Upper lobe of right lung (tissue), 1 donor: ENCODE measurements at places on chromosomes 7 and 10.
A peak's percentile ranks its signal among the peaks of the same experiment; 100 is the strongest.

DNA sequence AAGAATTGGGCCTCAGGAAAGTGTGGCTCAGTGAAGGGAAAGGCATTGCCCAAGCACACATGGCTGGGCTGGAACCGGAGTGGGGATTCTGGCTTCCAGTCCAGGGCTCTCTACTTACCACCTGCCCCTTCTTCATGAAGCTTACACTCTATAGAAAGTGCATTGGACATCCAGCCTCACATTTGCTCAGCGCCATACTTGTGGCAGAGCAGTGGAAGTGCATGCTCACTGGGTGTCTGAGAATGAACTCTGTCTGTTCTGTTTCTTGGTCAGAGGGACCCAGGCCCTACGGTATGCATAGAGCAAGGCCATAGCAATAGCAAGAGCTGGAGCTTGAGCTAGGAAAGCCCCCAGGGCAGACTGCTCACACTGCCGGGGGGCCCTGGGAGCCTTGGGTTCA is 1253.5 kb downstream of the TYW1 start:
- no peak for DNase-seq

- peak; percentile 39 for DNase-seq
Measured at GRCh38 chr10:499991-500390, 189.5 kb downstream of the DIP2C start.

GRCh38 chr10:30870896-30871295 is 160.8 kb downstream of the ZNF438 start:
- DNase-seq = no peak

DNA sequence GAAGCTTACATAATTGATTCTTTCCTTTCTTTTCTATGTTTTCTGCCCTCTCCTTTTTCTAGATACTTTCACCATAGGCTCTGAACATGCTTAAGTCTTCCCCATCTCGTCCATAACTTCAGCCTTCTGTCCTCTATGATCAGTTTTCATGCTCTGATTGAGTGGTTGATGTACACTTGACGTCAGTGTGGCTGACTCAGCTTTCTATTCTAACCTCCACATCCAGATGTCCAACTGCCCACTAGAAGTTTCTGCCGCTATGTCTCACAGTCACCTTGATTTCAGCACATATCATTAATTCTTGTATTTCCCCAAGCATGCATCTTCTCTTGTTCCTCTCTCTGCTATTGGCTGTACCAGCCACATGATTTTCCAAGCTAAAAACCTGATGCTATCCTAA is 15.0 kb downstream of the CDK14 start:
- no peak for DNase-seq

DNA sequence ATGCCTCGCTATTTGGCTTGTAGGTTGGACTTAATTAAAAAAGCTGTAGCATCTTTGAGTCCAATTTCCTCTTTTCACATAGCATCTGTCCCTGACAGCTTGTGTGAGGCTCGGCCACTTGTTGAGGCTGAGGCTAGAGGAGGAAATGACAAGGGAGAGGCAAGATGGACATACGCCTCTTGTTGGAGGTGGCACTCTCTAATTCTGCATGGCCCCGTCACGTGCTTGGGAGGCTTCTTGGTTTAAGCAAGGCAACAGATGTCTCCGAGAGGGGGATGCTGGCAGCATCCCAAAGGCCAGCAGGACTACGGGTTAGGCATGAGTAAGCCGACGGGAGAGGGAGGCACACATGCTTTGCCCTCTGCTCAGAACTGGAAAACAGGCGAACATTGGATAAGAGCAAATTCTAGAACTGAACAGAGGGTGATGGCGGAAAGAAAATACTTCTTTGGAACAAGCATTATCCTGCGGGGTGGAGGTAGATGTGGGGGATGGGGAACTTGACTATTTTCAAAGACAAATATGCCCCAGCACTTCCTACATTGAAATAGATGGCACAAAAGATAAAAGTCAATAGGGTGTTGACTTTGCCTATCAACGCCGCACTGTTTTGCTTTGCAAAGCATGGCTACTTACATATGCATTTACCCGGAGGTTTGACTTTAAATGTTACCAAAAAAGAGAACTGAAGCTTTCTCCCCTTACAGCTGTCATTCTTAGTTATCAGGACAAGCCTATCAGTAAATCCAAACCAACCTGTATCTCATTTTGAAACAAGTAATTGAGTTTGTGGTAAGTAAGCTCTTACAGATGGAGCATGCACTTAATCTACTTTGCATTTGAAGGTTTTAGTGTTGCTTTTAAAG is 94.8 kb downstream of the CHN2 start:
- no peak for DNase-seq

DNA sequence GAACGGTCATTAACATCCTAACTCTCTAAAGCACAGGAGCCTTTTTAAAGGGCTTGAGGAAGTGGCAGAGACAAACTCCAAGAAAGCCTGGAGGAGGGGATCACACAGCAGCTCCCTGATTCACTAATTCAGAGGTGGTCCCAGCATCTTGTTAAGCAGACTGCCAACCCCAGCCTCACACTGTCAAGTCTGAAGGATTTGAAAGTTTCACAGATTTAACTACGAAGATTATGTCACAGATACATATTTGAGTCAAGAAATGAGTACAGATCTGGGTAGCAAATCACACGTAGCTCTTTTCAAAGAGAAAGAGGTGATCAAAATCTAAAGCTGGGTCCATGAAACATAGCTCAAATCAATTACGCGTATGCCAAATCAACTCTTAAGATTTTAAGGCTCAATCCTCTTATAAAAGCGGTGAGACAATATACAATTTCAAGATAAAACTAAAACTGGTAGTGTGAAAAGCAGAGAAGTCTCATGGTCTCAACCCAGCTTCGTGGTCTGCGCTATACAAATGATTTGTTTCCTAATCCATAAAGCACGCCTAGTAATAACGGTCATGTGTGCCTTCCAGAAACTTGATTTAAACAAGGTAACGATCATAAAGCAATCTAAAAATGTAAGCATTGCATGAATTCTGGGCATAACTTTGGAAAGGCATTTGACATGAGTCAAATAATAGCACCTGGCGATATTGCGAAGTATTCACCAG is 229.9 kb upstream of the MKLN1 start:
- DNase-seq = no peak

DNA sequence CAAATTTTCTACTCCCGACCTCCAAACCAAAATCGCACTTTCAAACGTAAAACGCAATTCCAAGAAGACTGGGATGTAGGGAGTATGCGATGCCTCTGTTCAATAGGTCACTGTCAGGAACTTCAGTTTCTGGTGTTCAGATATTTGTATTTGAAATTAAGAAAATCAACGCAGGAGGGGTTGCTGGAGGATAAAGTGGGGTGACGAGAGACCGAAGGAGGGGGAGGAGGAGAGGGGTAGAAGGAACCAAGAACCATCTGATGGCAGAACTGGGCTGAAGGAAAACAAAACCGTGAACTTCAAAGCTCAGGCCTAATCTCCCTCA is 293.8 kb upstream of the NFE2L3 start:
- DNase-seq = no peak

DNA sequence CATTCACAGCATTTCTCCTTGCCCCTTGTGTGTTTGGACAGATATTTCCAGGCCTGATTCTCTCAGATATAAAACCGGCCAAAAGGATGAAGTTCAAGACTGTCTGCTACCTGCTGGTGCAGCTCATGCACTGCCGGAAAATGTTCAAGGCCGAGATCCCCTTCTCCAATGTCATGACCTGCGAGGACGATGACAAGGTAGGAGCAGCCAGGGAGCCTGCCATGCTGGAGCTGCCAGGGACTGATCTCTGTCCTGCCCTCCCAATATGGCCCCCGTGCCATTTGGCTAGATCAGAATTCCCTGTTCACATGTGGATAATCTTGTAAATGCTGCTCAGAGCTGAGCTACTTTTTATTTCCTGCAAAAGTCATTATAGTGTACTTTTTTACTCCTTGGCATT is 87.8 kb downstream of the ADCY1 start:
- DNase-seq = no peak
